ENCODE measurements at places on chromosomes 11 and 22.
A peak's percentile ranks its signal among the peaks of the same experiment; 100 is the strongest.

GRCh38 chr11:45259592-45259991, 26.5 kb downstream of the SYT13 start:
- DNase-seq, result no peak

DNA sequence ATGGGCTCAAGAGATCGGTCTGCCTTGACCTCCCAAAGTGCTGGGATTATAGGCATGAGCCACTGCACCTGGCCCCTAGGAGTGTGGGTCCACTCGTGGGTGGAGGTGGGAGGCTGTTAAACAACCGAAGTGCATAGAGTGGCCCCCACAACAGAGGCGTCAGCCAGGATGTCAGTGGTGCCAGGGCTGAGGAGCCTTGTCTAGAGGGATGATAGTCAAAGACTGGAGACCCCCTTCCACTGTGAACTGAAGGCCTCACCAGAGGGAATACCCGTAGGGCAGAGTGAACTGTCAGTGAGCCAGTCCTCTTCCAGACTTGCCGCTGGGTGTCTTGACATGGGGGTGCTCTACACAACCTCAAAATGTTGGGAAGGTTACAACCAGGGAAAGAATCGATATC, 38.2 kb downstream of the AP2A2 start:
- no peak for DNase-seq

DNA sequence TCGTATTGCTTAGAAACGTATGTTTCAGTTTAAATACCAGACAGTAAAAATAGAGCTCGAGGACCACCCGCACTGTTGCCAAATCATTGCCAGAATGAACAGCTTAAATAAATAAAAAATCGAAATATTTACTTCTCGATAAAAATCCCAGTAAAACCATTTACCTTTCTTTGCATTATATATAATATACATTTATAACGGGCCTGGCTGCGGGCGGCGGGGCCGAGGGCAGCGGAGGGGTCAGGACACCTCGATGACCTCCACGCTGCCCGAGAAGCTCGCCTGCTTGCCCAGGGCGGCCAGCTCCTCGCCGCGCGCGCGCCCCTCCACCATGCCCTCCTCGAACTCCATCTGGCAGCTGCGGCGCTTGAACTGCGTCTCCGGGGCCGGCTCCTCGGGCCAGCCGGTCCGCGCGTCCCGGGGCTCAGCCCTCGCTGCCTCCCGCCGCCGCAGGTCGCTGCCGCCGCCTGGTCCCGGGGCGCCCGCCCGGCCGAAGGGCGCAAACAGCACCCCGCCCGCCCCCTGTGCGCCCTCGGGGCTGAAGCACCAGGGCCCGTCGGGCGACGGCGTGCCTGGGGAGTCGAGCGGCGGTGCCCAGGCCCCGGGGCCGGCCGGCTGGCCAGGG, 15.7 kb downstream of the DUSP8 start:
- DNase-seq, result no peak

DNA sequence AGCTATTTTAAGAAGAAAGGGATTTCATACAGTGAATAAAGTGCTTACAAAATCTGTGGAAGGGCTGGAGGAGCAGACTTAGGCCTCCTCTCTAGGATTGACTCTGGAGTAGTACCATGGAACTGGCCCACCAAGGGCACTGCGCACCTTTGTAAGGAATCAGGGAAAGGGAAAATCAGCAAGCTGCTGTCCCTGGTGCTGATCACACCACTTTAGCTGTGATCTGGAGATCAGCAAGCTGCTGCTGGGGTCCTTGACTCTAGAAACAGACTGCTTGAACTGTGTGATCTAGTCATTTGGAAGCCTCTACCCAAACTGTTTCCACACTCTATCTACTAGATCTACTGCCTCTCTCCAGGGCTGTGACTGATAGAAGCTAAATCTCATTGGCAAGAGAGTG, 18.4 kb upstream of the TECTA start:
- DNase-seq, result no peak

GRCh38 chr11:104366321-104366734, 202.4 kb upstream of the PDGFD start:
- no peak for DNase-seq

DNA sequence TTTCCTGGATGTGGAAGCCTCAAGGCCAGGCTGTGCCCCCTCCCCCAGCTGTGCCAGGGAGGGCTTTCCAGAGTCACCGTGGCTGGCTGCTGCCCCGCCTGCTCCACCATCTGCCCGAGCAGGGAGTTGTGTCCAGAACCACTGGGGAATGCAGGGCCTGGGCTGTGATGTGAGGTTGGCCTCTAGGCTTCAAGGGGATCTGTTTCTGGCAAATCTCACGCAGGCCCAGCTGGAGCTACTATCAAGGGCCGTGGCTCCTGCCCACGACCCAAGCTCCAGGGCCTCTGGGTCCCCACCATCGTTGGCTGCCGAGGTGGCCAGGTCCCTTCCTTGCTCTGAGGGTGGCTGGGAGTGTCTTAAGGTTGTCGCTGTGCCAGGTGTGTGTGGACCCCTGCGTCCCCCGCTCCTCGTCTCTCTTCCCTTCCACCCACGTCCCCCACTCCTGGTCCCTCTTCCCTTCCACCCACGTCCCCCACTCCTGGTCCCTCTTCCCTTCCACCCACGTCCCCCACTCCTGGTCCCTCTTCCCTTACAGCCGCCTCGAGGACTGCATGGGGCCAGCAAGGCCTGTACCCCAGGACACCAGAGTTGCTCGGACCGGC, 6.1 kb downstream of the BRSK2 start:
- DNase-seq, result no peak

GRCh38 chr11:6468712-6469495, 4.8 kb downstream of the TRIM3 start:
- peak; percentile 81 for DNase-seq

- peak; percentile 17 for DNase-seq
Measured at GRCh38 chr22:46367707-46368191, 32.2 kb downstream of the TRMU start.

- peak; percentile 78 for DNase-seq
Measured at GRCh38 chr11:130849215-130849568, 67.1 kb downstream of the SNX19 start.

GRCh38 chr11:8948886-8949285, 6.1 kb upstream of the ASCL3 start:
- no peak for DNase-seq

DNA sequence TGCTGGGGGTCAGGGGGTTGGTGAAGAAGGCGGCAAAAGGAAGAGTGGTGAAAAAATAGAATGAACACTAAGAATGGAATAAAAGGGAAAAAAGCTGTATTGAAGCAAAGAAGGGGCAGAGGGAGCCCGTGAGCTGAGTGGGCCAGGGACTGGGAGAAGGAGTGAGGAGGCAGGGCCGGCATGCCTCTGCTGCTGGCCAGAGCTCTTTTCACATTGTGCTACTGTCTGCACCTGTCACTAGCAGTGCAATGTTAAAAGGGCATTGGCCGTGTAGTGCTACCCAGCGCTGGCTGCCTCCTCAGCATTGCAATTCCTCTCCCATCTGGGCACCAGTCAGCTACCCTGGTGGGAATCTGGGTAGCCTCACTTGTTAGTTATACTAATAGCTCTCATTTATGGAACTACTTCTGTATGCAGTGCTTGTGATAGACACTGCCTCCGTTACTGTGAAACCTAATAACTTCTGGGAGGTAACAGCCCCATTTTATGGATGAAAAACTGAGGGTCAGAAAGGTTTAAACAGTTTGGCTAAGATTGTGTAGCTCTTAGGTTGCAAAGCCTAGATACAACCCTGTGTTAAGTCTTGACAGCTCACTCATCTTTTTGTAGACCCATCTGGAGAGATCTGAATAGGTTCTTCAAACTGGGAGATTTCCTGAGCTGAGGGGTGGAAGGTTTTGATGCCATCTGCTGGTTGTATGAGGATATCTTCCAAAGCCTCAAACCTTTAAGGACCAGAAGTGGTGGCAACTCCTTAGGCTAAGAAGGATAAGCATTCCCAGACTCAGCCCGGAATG, 8.5 kb downstream of the YPEL4 start:
- DNase-seq, result peak; percentile 34

- no peak for DNase-seq
Measured at GRCh38 chr11:46181843-46182424, 60.7 kb upstream of the PHF21A start.

- DNase-seq, result no peak
Measured at GRCh38 chr11:21484039-21484438, 708.8 kb upstream of the ANO5 start.

DNA sequence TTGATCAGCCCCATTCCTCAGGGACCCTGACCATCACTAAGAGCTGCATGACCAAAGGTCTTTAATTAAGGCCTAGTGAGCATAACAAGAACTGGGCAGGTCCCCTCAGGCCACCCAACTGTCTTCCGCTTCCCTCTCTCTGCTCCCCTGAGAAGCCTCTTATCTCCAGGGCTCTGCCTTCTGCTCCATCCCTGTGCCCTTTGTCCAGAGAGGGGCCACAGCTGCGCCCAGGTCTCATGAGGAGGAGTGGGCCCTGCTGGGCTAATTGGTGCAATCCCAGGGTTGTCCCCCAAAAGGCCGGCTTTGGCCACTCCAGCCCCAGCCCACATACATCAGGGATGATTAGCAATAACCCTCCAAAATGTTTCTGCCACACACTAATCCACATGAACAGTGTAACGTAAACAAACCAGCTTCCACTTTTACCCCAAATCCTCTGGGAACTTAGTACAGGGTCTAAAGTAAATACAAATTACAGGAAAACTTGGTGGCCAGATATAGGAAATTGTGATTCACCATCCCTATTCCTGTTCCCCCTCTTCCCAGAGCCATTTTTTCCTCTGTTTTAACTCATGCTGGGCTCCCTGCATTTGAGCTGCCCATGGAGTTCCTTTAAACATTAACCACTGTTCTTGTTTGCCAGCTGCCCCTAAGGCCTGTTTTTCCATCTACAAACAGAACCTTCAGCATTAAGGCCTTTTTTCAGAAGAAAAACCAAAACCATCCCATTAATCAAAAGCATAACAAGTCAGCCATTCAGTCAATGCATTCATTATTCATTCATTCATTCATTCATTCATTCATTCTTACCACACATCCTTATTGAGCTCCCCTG, 34.6 kb upstream of the CAVIN3 start:
- DNase-seq, result no peak

DNA sequence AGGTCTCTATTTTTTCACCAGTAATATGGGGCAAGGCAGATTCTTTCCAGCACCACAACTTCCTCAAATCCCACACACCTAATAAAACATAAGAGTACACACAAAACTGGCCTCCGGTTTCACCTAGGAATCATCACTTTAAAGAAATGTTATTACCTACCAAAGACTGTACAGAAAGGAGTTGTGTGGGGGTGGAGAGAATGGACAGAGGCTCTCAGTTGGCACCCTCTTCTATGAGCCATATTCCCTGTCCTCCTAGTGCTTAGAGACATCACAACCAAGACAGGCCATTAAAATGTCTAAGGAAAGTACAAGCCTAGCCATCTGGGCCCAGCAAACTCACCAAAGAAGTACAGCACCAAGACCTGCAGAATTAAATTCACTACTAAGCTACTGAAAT, 56.1 kb downstream of the RBFOX2 start:
- no peak for DNase-seq

GRCh38 chr11:12280838-12281565, 96.4 kb upstream of the PARVA start:
- no peak for DNase-seq

GRCh38 chr11:24312464-24313238, 184.2 kb upstream of the LUZP2 start:
- DNase-seq, result peak; percentile 91

- DNase-seq, result no peak
Measured at GRCh38 chr11:2770761-2771301, 71.0 kb upstream of the KCNQ1OT1 start.

DNA sequence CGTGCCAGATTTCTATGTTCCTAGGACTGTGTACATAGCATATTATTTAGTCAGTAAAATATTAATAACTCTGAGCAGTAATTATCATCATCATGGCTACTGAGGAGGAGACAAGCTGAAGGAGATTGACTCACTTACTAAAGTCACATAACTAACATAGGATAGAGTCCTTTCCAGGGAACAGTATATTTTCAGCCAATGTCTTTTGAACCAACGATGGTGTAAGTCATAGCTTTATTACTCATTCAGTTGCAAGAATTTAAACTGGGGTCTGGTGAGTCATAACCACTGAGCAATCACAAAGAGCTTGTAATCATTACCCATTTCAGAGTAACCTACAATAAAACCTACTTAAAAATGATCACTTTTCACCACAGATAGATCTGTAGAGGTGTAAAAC, 1564.8 kb upstream of the TENM4 start:
- peak; percentile 80 for DNase-seq

DNA sequence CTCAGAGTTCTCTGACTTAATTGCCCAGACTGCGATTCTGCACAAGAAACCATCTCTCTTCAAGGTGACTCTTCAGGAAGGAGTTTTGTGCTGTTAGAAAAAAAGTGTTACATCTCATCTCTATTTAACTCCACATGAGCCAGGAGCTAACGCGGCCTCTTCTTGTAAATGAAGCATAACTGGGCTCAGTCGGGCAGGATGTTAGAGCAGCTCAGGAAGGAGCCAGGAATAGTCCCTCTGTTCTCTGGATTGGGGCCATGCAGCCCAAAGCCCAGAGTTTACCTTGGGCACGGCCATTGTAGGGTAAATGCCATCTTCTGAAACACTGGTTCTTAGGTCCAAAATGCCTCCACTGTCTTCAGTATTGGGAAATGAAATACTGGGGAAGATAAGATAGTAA, 760.6 kb downstream of the OPCML start:
- DNase-seq, result no peak

GRCh38 chr11:8826139-8826786, 84.7 kb upstream of the AKIP1 start:
- DNase-seq, result peak; percentile 86

GRCh38 chr11:47124675-47125074, 52.0 kb downstream of the ARFGAP2 start:
- no peak for DNase-seq

GRCh38 chr11:68976563-68976962, 4.2 kb downstream of the MRGPRD start:
- DNase-seq, result no peak

DNA sequence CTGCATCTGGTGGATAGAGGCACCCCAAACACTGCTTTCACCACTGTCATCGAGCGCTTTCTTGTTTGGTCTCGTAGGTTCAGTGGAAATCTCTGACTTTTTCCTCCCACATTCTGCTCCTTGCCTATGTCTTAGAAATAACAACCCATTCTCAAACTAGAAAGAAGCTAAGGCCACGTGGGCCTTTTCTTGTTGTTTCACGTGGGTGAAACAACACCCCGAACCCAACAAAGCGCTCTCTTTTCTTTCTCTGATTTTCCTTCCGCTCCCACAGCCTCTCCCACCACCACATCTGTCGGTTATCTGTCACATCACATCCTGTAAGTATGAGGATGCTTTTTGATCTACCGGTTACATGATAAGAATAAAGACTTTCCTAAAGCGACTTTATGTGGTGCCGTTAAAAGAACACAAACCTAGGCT, 77.1 kb downstream of the LINC01488 start:
- no peak for DNase-seq

- DNase-seq, result no peak
Measured at GRCh38 chr11:88326099-88326498, 11.4 kb downstream of the CTSC start.

- DNase-seq, result no peak
Measured at GRCh38 chr11:2273771-2274170, 3.4 kb upstream of the ASCL2 start.

DNA sequence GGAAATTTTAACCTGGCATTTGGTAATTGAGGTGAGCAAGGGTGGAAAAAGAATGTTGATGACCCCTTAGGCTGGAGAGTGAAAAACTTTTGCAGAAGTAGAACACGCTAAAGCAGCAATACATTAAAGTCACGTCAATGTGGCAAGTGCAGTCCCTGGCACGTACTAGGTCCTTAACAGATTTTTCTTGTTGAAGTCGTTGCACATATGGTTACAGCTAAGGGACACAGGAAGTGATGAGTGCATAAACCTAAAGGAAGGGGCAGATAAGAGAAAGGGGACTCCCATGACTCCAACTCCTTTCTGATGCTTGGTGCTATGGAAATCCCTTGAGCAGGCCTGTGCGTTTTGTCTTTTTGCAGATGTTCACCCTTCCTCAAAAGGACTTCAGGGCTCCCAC, 1.2 kb downstream of the ACCS start:
- no peak for DNase-seq

All from NCI-H226 (cell line).